ENCODE measurements at places on chromosomes 13 and 19.

GRCh38 chr13:109385242-109385560, 401.2 kb downstream of the IRS2 start:
- DNase-seq, result no peak

DNA sequence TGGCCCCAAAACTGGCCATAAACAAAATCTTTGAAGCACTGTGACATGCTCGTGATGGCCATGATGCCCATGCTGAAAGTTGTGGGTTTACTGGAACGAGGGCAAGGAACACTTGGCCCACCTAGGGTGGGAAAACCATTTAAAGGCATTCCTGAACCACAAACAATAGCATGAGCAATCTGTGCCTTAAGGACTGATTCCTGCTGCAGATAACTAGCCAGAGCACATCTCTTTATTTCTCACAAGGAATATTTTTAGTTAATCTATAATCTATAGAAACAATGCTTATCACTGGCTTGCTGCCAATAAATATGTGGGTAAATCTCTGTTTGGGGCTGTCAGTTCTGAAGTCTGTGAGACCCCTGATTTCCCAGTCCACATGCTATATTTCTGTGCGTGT, 10.3 kb upstream of the ZNF726 start:
- DNase-seq, result no peak

GRCh38 chr13:20181188-20181587, 11.6 kb downstream of the GJB2 start:
- DNase-seq, result no peak

DNA sequence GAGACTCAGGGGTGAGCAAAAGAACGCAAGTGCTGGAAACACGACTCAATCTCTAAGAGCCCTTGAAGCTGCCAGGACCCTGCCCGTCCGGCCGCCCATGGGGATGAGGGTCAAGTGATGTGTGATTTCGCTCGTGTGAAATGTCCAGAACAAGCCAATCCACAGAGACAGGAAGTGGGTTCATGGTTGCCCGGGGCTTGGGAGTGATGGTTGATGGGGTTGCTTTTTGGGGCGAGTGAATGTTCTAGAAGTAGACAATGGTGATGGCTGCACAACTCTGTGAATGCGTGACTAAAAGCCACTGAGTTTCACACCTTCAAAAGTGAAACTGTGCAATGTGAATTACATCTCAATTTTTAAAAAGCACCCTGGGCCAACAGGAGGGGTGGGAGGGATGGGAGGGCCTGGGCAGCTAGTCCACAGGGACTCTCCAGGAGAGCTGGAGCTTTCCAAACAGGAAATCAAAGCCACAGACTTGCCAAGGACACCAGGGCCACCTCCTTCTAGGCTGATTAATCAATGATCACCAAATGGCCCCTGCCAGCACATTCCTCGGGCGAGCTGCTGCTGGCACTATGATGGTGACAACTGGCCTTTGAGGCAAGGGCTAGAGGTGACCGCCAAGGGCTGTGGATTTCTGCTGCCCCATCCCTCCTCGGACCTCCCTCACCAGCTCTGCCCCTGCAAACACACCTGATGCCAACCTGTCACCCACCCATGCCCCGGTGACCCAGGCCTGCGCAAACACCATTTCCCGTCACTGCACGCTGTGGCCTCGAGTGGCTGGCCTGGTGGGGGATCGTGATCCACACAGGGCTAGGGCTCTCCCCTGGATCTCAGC, 14.0 kb downstream of the DPP9 start:
- no peak for DNase-seq

DNA sequence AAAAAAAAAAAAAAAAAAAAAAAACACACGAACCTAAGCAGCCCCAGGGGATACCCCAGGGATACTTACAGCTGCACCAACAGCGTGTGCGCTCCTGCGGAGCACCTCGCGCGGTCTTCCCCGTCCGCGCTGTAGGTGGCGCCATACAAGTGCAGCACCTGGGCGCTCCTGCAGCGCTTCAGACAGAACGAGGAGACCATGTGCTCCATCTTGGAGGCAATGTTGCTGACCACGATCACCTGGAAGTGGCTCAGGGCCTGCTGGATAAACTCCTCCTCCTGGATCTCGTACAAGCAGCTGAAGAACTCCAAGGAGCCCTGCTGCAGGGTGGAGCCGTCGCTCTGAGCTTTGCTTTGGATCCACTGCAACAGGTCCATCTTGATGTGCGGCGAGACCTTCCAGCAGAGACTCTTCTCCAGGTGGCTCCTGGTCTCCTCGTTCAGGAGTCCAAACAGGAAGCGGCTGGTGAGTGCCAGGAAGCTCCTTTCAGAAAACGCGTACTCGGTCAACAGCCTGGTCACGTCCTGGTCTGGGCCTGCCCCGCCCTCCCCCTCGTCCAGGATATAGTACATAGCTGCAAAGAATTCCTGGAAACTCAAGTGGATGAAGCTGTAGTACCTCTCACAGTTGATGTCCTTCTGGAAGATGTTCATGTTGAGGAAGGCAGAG, 14.5 kb downstream of the NLRP12 start:
- no peak for DNase-seq

DNA sequence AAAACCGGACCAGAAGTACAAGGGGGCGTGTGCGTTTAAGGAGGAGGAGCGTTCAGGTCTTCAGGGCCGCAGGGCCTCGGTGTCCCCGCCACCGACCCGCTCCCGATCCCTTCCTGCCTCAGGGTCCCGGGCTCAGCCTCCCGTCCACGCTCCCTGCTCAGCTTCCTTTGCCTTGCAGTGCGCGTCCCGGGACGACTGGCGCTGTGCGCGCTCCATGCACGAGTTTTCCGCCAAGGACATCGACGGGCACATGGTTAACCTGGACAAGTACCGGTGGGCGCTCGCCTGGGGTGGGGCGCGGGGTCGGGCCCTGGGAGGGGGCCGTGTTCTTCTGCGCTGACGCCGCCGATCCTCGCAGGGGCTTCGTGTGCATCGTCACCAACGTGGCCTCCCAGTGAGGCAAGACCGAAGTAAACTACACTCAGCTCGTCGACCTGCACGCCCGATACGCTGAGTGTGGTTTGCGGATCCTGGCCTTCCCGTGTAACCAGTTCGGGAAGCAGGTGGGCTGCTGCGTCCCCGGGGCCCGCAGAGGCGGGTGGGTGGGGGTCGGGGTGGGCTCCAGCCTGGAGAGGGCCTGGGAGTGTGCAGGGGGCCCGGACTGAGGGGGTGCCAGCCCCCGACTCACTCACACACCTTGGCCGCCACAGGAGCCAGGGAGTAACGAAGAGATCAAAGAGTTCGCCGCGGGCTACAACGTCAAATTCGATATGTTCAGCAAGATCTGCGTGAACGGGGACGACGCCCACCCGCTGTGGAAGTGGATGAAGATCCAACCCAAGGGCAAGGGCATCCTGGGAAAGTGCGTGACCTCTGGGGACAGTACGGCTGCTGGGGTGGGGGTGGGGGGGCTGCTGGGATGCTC, 1.4 kb downstream of the GPX4 start:
- DNase-seq, result no peak

GRCh38 chr19:33052352-33052972, 12.2 kb downstream of the RHPN2 start:
- DNase-seq, result no peak

GRCh38 chr13:106357198-106357597, 178.3 kb downstream of the EFNB2 start:
- no peak for DNase-seq

- DNase-seq, result no peak
These were observed 756.1 kb downstream of the UQCRFS1 start for GRCh38 chr19:28456708-28457320.

- DNase-seq, result no peak
These were observed 14.5 kb downstream of the SLC46A3 start for GRCh38 chr13:28704282-28704681.

- DNase-seq, result no peak
These were observed 26.7 kb downstream of the CAB39L start for GRCh38 chr13:49417161-49417560.

- DNase-seq, result no peak
These were observed 6.4 kb downstream of the GNA15 start for GRCh38 chr19:3142292-3142670.

GRCh38 chr19:10784257-10784656, 51.8 kb downstream of the TMED1 start:
- peak; percentile 29 for DNase-seq

DNA sequence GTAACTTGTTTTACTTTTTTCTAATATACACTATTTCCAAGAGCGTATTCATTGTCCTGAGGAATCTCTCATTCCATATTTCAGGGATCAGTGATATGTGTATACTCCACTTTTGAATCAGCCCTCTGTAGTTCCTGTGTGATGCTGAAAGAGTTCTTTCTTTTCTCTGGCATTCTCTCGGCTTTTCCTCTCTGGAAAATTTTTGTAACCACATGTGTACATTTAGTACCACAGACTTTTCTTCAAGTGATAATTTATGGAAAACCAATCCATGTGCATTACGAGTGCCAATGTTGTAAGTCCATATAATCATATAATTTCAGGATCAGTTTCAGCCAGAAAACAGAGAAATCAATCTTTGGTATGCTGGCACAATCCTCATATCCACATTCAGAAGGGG, 102.2 kb upstream of the MBNL2 start:
- no peak for DNase-seq

- DNase-seq, result no peak
These were observed 19.9 kb downstream of the CEBPG start for GRCh38 chr19:33393286-33394005.

- DNase-seq, result no peak
These were observed 16.1 kb downstream of the ADAT3 start for GRCh38 chr19:1921326-1921725.
